Stimulated activated CD4-positive, alpha-beta T cell treated with anti-CD3 and anti-CD28 coated beads, Interleukin-15, amount 100 ng/mL, for 24 hours (primary cell): ENCODE measurements at places on chromosomes 4 and X.
A peak's percentile ranks its signal among the peaks of the same experiment; 100 is the strongest.

DNA sequence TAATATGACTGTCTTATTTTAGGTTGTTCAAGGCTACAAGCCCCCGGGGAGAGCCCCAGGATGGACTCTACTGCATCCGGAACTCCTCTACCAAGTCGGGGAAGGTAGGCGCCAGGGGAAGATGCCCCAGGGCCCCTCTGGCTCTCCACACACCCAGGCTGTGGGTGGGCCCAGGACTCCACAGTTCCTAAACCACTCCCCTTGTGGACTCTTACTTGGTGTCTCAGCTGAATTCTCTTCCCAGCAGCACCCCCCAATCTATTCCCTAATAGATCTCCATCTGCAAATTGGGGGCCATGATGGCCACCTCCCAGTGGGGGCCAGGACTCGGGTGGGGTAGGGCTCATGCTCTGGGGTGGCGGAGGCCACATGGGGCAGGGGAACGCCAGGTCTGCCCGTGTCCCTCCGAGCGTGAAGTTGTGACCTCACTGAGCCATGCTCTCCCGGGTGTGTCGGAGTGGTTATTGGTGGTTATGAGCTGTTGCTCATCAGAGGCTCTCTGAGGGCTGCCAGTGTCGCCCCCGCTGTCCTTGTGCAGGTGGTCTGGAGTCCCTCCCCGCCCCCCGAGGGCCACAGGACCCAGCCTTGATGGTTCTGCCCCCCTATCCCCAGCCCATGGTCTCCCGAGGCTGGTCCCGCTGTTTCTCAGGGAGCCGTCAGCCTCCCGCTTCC is 11.2 kb upstream of the ADD1 start:
- DNase-seq = no peak

DNA sequence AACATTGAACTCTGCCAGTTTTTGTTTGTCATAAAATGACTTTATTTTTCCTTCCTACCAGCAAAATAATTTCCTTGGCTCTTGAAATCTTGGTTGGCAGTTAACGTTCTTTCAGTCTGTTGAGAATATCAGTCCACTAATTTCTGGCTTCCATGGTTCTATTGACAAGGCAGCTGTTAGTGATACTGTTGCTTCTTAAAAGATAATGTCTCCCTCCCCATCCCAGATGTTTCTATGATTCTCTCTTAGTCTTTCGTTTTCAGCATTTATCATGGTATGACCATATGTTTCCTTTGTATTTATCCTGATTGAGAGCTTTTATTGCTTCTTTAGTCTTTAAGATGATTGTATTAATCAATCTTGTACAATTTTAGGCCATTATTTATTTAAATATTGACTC is 81.1 kb upstream of the STK26 start:
- DNase-seq = no peak

DNA sequence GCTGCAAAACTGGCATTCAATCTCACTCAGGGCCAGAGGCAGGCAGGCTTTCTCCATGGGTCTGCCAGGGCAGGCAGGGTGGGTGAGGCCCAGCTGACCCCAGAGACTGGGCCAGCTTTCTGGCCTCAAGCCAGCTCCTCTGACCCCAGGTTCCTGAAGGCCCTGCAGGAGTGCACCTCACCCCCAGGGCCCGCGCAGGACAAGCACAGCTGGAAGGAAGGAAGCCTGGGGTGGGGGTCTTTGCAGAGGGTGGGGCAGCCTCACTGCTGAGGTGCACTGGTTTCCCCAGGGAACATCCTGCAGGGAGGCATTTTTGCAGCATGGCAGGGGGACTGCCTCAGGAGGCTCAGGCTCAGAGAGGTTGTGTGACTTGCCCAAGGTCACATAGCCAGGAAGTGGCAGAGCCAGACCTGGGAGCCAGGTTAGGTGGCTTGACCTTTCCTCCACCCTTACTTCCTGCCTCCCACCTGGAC is 31.5 kb upstream of the AFAP1 start:
- no peak for DNase-seq

GRCh38 chr4:184824081-184824775 is 1.5 kb downstream of the ACSL1 start:
- no peak for DNase-seq

GRCh38 chr4:11698033-11698432 is 269.3 kb upstream of the HS3ST1 start:
- no peak for DNase-seq

- peak; percentile 17 for DNase-seq
Observed at GRCh38 chr4:169566021-169566818, 46.2 kb downstream of the NEK1 start.

DNA sequence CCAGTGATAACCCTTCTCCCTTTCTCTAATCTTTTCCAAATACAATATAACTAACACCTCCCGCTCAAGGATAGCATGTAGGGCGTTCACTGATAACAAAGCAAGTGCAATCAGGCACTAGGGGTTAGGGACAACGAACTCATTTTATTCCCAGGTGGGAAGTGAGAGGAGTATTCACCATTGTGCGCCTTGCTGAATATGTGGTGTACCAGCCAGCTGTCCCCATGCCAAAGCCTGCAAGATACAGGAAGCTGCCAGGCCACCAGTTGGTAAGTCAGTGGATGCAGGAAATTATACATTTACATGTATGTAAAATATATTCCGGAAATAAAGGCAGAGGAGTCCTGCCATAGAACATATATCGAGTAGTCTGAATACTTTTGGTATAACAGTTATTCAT is 6.3 kb upstream of the HPRT1 start:
- no peak for DNase-seq

DNA sequence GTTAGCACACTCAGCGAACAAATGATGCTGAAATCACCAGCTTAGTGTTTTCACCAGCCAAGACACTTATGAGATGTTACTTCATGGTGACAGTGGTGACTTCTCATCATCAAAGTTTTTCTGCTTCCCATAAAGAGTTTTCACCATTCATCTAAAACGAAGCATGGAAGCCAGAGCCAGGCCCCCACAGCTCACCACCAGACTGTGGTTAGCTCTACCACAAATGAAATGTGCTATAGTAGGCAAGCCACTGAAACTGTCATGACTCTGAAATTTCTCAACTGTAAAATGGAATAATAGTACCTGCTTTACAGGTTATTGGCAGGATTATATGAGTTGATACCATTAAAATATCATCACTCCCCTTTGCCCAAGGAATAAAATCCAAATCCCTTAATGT is 56.4 kb upstream of the HHIP start:
- DNase-seq = no peak

GRCh38 chr4:76600447-76600846 is 165.4 kb downstream of the SHROOM3 start:
- no peak for DNase-seq

- DNase-seq = no peak
Observed at GRCh38 chr4:84167564-84167963, 331.5 kb downstream of the NKX6-1 start.

DNA sequence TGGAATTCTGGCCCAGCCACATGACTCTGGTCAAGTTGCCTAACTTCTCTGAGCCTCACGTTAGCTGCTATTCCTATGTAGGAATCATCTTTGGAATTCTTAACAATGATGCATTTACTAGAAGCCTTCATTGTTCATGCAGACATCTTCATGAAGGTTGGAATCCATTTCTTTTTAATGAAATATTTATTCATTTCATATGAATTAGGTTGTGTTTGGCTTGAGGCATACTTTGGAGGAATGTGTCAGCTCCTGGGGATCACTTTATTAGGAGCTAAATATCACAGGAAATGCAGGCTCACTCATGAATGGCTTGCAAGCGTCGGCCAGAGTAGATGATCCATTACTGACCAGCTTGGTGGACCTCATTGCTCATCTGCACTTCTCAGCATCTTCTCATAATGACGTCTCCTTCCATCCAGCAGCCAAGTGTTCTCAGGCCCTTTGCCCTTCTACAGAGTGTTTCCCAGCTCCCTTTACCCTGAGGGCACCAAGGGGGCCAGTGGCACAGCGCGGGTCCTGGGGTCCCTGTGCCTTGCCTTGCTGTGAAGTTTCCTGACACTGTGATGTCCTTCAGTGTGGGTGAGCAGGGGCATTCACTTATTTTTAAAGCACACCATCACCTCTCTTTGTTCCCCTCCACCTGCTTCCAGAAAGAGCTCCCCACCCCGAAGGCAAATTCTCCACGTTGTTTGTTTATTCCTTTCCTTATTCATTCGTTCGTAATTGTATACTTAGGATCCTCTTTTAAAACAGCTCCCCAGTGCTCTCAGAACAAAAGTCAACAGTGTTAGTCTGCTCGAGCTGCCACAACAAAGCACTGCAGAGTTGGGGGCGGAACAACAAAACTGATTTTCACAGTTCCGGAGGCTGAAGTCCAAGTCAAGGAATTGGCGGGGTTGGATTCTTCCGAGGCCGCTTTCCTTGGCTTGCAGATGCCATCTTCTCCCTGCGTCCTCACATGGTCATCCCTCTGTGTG is 106.8 kb downstream of the STK32B start:
- no peak for DNase-seq

GRCh38 chr4:176833400-176834175 is 40.9 kb upstream of the VEGFC start:
- no peak for DNase-seq

- DNase-seq = no peak
Observed at GRCh38 chrX:13430136-13430827, 110.4 kb upstream of the ATXN3L start.

GRCh38 chr4:161585011-161585410 is 578.8 kb downstream of the FSTL5 start:
- no peak for DNase-seq

- DNase-seq = no peak
Observed at GRCh38 chr4:185761352-185762235, 50.4 kb downstream of the SORBS2 start.

DNA sequence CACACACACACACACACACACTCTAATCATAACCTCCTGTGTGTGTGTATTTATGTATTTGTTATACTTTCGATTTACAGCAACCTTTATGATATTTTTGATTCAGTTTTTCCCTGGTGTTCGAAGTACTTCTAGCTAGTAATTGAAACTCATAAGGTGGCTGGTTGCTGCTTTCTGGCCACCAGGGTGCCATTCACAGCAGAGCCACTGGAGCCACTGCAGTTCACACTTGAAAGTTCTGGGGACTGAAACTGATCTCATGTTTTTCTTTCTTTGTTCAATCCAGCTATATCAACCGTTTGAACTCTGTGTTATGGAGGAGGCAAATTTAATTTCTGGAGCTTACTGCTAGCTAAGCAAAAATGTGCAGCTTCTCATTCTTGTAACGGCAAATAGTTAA is 419.4 kb downstream of the ADGRL3 start:
- no peak for DNase-seq

DNA sequence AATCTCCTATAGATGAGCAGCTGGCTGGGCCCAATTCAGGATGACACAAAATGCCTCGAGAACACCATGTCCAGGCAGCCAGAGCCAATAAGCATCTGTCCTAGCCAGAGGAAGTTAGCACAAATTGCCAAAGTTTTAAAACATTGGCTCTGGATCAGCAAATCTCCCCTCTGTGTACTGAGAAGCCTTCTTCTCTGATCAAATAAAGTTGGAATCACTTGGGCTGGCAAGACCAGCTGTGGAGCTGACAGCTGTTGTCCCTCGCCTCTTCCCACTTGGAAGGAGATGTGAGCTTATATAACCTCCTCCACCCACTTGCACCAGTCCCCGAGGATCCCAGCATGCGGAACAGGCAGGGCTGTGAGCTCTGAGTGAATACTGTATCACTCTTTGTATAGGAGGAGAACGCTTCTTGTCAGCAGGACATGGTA is 183.9 kb downstream of the OPHN1 start:
- DNase-seq = no peak

DNA sequence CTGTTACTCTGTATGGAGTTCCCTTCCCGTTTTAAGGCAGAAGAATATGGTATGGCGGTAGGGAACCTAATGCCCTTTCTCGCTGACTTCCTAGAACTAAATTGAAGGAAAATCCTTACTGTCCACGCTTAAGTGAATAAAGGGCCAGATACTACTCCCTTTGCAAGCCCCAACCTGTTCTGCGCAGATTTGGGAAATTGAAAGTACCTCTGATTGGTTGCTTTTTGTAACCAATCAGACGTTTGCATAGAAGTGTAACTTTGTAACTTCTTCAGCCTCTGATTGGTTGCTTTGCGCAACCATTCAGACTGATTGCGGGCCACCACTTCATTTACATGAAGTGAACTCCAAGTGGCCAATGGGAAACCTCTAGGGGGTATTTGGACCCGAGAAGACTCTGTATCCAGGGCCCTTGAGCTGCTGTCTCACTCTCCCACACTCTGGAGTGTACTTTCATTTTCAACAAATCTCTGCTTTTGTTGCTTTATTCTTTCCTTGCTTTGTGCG is 1.2 kb upstream of the TMEM33 start:
- DNase-seq = no peak

GRCh38 chrX:30597216-30598012 is 19.8 kb upstream of the TASL start:
- DNase-seq = no peak

DNA sequence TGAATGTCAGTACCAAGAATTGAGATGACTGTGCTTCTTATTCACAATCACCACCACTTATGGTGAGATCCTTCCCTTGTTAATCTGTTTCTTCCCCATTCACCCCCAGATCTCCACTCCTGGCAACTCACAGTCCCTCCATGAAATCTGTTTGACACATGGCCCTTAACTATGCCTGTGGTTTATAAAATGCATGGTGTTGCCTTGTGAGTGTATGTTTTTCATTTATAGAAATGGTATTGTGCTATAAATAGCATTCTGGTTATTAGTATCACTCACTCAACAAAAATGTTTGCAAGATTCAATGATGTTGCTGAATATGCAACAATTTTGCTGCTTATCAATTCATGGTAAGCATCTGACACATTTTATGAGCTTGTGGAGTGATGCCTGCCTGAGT is 131.0 kb downstream of the PRKX start:
- DNase-seq = no peak

- DNase-seq = no peak
Observed at GRCh38 chrX:40514376-40514775, 66.4 kb upstream of the ATP6AP2 start.

DNA sequence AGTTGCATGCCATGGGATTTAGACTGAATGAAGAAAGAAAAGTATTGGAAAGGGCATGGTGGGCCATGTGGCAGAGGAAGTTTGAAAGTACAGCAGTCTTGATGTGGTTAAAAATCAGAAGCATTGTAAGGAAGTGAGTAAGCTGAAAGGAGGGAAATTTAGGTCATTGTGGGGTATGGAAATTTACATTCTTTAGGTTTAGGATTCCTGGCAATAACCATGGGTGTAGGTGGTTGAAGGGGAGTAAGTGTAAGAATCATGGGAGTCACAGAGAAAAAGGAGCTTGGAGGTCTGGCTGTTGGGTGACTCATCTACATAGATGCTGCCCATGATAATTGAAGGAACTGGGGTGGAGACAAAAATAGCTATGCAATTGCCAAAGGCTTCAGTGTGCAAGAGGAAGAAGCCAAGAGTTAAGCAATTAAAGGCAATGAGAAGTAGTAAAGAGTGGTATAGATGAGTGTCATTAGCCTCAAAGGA is 243.8 kb upstream of the LDB2 start:
- no peak for DNase-seq
